ENCODE measurements at places on chromosomes 4 and X. TPM values are rescaled to one million over a fixed set of nuclear protein-coding genes. Genes with fewer than 3 reads are reported as not detected.

GRCh38 chr4:16914208-16914607 lies 15.8 kb upstream of the LDB2 start:
- no peak overlapping the region for H3K4me3 ChIP-seq
- H3K27me3 ChIP-seq = peaks cover 2% of the 10 kb centered on the region
- no peak for DNase-seq
- no peak overlapping the region for H3K27ac ChIP-seq
- no peaks in the 10 kb centered on the region for H3K36me3 ChIP-seq
- peaks cover 7% of the 10 kb centered on the region for H3K4me1 ChIP-seq

GRCh38 chr4:14155803-14156202 lies 528.3 kb upstream of the BOD1L1 start:
- no peak overlapping the region for H3K4me3 ChIP-seq
- H3K36me3 ChIP-seq = no peaks in the 10 kb centered on the region
- H3K4me1 ChIP-seq = no peaks in the 10 kb centered on the region
- no peak overlapping the region for H3K27ac ChIP-seq
- DNase-seq = no peak

The PPP2R2C gene
- total RNA-seq = not detected

The ARL9 gene
- not detected for total RNA-seq

GRCh38 chrX:39891781-39892180 lies 206.0 kb downstream of the BCOR start:
- peaks cover 3% of the 10 kb centered on the region for H3K36me3 ChIP-seq
- H3K27me3 ChIP-seq = no peaks in the 10 kb centered on the region
- DNase-seq = no peak
- H3K27ac ChIP-seq = no peak overlapping the region

DNA sequence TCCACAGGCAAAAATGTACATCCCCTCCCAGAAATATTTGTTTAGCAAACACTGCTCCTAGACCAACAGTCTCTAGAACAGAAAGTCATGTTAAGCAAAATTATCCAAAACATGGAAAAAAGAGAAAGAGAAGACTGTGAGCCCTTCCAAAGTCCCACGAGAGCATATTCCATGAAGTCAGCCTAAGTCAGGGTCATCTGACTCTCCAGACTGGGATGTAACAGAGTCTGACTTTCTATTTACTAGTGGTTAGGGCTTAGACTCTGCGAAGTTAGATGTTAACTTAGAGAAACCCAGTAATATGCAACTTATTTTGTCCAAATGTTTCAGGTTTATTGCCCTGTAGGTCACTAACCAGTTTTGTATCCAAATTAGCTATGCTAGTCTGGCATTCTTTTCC lies 102.3 kb downstream of the MID1 start:
- H3K36me3 ChIP-seq = no peaks in the 10 kb centered on the region
- H3K27ac ChIP-seq = no peak overlapping the region
- no peaks in the 10 kb centered on the region for H3K4me1 ChIP-seq
- no peak for DNase-seq
- no peaks in the 10 kb centered on the region for H3K27me3 ChIP-seq

DNA sequence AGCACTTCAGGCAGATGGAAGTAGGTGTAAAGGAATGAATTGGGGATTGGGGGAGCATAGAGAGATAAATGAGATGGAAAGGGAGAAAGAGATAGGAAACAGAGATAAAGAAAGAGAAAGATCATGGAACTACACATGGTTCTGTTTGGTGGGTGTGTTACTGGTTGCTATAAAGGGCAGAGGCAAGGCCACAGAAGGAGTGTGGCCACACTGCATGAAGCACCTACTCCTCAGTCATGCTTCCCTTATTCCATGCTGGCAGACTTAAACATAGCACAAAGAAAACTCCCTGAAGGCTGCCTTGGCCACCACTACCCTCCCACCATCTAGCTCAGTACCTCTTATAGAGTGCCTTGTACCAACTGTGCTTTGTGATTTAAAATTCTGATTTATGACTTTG lies 56.9 kb downstream of the OPHN1 start:
- no peak overlapping the region for H3K4me3 ChIP-seq
- H3K27me3 ChIP-seq = peaks cover 3% of the 10 kb centered on the region
- H3K36me3 ChIP-seq = no peaks in the 10 kb centered on the region
- H3K27ac ChIP-seq = no peak overlapping the region
- H3K4me1 ChIP-seq = no peaks in the 10 kb centered on the region

The PSMD10 gene
- 29.9 TPM for total RNA-seq

- H3K36me3 ChIP-seq = no peaks in the 10 kb centered on the region
- no peak overlapping the region for H3K4me3 ChIP-seq
- no peak for DNase-seq
- no peak overlapping the region for H3K27ac ChIP-seq
- no peaks in the 10 kb centered on the region for H3K4me1 ChIP-seq
These were observed 425.4 kb downstream of the SLITRK2 start for GRCh38 chrX:146243041-146243440.

GRCh38 chr4:105601406-105601805 lies 49.0 kb downstream of the ARHGEF38 start:
- H3K27me3 ChIP-seq = peaks cover 3% of the 10 kb centered on the region
- no peaks in the 10 kb centered on the region for H3K36me3 ChIP-seq
- H3K27ac ChIP-seq = no peak overlapping the region

DNA sequence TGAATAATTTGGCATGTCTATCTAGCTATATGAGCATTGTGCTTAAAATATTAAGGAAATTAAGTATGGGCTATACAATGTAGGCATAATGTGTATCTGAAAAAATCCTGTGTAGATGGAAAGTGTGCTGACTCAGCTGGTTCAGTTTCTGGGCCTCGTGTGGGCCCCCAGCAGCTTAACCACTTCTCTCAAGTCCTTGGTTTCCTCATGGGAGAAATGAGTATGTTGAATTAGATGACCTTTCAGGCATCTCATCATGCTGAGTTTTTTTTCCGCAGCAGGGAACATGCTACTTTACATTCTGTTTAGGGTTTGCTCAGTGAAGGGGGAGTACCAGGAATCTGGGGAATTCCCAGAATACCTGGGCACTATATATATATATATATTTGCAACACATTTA lies 30.5 kb downstream of the RHOH start:
- H3K27ac ChIP-seq = peak overlapping the region; percentile 96
- peaks cover 74% of the 10 kb centered on the region for H3K36me3 ChIP-seq
- peaks cover 91% of the 10 kb centered on the region for H3K4me1 ChIP-seq
- H3K27me3 ChIP-seq = no peaks in the 10 kb centered on the region

DNA sequence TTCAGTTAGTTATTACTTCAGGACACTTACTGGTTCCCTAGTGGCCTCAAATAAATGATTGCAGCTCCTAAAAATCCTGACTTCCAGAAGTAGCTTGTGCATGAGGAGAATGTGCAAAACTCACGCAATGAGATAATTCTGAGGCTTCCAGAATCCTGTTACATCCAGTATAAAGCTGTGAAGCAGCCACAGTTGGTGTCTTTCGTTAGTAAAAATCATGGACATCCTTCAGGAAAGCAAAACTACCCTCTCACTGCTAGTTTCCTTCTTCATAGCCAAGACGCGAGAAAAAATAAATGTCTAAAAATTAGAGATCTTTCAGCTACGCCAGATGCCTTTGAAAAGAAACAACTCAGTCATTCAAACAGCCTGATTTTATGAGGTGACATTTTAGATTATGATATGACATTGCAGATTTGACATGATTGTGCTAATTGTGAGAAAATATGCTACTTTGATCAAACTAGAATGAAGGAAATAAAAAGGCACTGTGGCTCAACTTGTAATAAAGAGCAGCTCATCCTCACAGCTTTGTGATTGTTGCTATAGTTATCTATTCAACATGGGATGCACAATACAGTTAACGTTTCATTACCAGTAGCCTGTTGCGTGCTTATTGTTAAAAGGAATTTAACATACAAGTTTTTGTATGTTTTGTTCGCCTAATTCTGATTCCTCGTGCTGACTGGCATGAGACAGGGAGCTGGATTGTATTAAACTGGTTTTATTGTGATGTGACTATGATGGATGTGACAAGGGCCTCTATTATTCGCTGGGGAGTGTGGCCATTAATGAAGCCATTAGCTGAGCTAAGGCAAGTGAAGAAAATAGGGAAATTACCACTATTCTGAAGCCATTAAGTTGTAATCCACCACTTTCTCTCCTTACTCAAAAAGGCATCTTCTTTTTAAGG lies 40.5 kb downstream of the AFF2 start:
- H3K36me3 ChIP-seq = no peaks in the 10 kb centered on the region
- no peak for DNase-seq
- H3K4me3 ChIP-seq = no peak overlapping the region
- H3K27ac ChIP-seq = no peak overlapping the region
- no peaks in the 10 kb centered on the region for H3K27me3 ChIP-seq

- DNase-seq = no peak
- no peak overlapping the region for H3K27ac ChIP-seq
- H3K4me1 ChIP-seq = no peaks in the 10 kb centered on the region
These were observed 343.5 kb upstream of the F9 start for GRCh38 chrX:139186991-139187390.

The MAGEC1 gene
- total RNA-seq = not detected

The MAGEB2 gene
- total RNA-seq = not detected

The RAB33B gene
- 5.4 TPM for total RNA-seq

DNA sequence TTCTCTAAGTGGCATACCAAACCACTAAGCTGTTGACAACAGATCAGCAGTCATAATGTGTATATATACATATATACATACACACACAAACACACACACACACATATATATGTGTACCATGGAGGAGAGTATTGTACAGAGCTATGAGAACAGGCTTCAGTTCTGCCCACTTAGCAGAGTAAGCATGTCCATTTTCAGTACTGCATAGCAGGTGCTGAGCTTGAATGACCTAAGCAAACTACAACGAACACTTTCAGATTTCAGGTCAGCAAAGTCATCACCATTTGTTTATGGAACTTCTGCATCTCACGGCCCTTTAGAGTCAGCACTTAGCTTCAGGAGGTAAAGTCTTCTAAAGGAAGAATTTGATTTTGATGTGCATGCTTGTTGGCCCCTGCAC lies 735.8 kb upstream of the ATOH1 start:
- H3K27me3 ChIP-seq = no peaks in the 10 kb centered on the region
- H3K36me3 ChIP-seq = no peaks in the 10 kb centered on the region
- no peak for DNase-seq
- no peaks in the 10 kb centered on the region for H3K4me1 ChIP-seq
- H3K27ac ChIP-seq = no peak overlapping the region

DNA sequence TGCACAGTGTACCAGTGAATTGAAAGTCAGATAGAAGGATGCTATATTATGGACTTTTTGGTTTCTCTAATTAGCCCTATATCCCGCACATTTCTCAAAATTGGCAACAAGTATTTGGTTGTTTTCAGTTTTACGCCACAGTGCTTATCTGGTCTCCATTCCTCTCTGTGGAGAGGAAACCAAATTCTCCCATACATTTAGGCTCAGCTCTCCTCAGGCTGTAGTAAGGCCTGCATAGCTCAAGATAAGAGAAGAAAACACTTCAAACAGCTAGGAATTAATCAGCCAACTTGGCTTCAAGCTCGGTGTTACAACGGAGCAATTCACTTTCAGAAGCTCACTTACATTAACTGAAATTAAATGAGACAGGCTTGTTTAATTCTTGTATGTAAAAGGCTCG lies 263.2 kb downstream of the PDHA2 start:
- no peak overlapping the region for H3K27ac ChIP-seq
- no peak overlapping the region for H3K4me3 ChIP-seq
- H3K27me3 ChIP-seq = no peaks in the 10 kb centered on the region
- H3K36me3 ChIP-seq = no peaks in the 10 kb centered on the region
- no peaks in the 10 kb centered on the region for H3K4me1 ChIP-seq

DNA sequence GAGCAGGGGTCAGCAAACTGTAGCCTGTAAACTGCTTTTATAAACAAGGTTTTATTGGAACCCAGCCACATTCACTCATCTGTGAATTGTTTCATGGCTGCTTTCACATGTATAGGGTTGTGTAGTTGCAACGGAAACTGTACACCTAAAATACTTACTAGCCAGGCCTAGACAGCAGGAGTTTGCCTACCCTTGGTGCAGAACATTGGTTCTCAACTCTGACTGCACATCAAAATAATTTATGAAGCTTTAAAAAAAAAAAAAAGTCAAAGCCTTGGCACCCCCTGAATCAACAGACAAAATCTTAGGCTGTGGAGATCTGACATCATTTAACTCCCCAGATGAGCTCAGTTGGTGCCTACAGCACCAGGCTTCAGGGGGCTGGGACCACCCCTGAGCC lies 27.8 kb downstream of the ADGRA3 start:
- no peak overlapping the region for H3K4me3 ChIP-seq
- H3K4me1 ChIP-seq = no peaks in the 10 kb centered on the region
- H3K27ac ChIP-seq = no peak overlapping the region
- no peaks in the 10 kb centered on the region for H3K36me3 ChIP-seq
- no peaks in the 10 kb centered on the region for H3K27me3 ChIP-seq

- H3K4me1 ChIP-seq = no peaks in the 10 kb centered on the region
- no peak overlapping the region for H3K4me3 ChIP-seq
- H3K27ac ChIP-seq = no peak overlapping the region
- no peak for DNase-seq
- no peaks in the 10 kb centered on the region for H3K36me3 ChIP-seq
These were observed 19.5 kb downstream of the SAT1 start for GRCh38 chrX:23802431-23802830.

- no peaks in the 10 kb centered on the region for H3K36me3 ChIP-seq
- H3K27me3 ChIP-seq = no peaks in the 10 kb centered on the region
These were observed 5.5 kb upstream of the C4orf50 start for GRCh38 chr4:6023731-6024130.

The VCX2 gene
- not detected for total RNA-seq

GRCh38 chrX:54909941-54910340 lies 10.7 kb upstream of the TRO start:
- H3K4me3 ChIP-seq = no peak overlapping the region
- H3K27me3 ChIP-seq = no peaks in the 10 kb centered on the region
- no peak overlapping the region for H3K27ac ChIP-seq
- no peaks in the 10 kb centered on the region for H3K36me3 ChIP-seq
- DNase-seq = no peak
- H3K4me1 ChIP-seq = no peaks in the 10 kb centered on the region

The WDR17 gene
- total RNA-seq = 0.44 TPM

The STOX2 gene
- total RNA-seq = not detected

The MGARP gene
- total RNA-seq = 0.20 TPM
